Spinal cord (tissue), 10 donors: ENCODE measurements at places on chromosomes 7 and 10. TPM values are rescaled to one million over a fixed set of nuclear protein-coding genes. Genes with fewer than 3 reads are reported as not detected.

Gene ANKRD26
- polyA plus RNA-seq = 13.7 TPM

Gene TMEM225B
- polyA plus RNA-seq = 0.59 TPM

Gene IKZF1
- polyA plus RNA-seq = 2.9 TPM

GRCh38 chr7:23293500-23294073, 5.6 kb upstream of the MALSU1 start:
- no peak overlapping the region for H3K27ac ChIP-seq
- no peaks in the 10 kb centered on the region for H3K27me3 ChIP-seq
- H3K4me3 ChIP-seq = no peak overlapping the region

- peaks cover 5% of the 10 kb centered on the region for H3K36me3 ChIP-seq
- H3K4me3 ChIP-seq = no peak overlapping the region
Measured at GRCh38 chr7:103065667-103066066, 8.9 kb downstream of the FBXL13 start.

DNA sequence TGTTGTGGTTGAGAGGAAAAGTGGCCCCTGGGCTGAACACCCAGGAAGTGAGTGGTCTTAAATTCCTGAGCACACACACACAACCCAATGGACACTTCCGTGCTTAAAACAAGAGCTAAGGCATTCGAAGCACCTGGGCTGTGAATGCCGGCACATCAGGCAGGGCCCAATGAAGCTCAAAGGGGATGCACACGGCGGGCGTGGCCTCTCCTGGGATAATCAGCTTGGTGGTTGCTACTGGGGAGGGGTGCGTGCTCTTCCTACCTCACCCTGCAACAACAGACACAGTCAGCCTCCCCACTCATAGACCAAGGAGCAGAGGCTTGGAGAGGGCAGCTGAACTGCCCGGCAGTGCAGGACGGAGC, 115.0 kb upstream of the TCERG1L start:
- no peaks in the 10 kb centered on the region for H3K36me3 ChIP-seq
- H3K4me3 ChIP-seq = no peak overlapping the region
- no peak for DNase-seq
- peaks cover 30% of the 10 kb centered on the region for H3K4me1 ChIP-seq
- H3K27ac ChIP-seq = no peak overlapping the region

GRCh38 chr10:53379956-53380355, 607.4 kb upstream of the MBL2 start:
- no peak overlapping the region for H3K4me3 ChIP-seq
- H3K36me3 ChIP-seq = no peaks in the 10 kb centered on the region
- H3K27ac ChIP-seq = no peak overlapping the region
- no peaks in the 10 kb centered on the region for H3K4me1 ChIP-seq
- no peaks in the 10 kb centered on the region for H3K27me3 ChIP-seq

GRCh38 chr10:21372651-21373410, 152.7 kb downstream of the SKIDA1 start:
- peaks cover 7% of the 10 kb centered on the region for H3K4me1 ChIP-seq
- H3K36me3 ChIP-seq = no peaks in the 10 kb centered on the region
- DNase-seq = peak; percentile 79
- no peak overlapping the region for H3K4me3 ChIP-seq
- H3K27me3 ChIP-seq = no peaks in the 10 kb centered on the region

GRCh38 chr10:29861811-29862505, 197.4 kb downstream of the JCAD start:
- DNase-seq = no peak
- no peaks in the 10 kb centered on the region for H3K36me3 ChIP-seq
- no peak overlapping the region for H3K27ac ChIP-seq
- no peaks in the 10 kb centered on the region for H3K27me3 ChIP-seq
- H3K4me1 ChIP-seq = peaks cover 6% of the 10 kb centered on the region

DNA sequence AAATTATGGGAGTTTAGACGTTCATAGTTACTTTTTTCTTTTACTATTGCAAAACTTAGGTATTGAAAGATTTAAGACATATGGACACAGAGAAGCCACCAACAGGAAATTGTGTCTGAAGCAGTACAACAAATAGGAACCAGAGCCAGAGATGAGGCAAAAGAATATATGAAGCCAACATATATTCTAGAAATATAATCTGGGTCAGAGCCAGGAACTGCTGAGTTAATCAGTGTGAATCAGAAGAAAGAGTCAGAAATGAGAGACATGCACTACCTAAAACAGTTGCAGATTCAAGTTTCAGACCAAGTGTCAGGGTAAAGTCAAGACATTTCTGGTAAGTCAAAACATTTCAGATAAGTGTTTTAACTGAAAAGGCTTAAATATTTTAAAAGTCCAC, 67.7 kb downstream of the DGKB start:
- H3K36me3 ChIP-seq = no peaks in the 10 kb centered on the region
- no peak overlapping the region for H3K27ac ChIP-seq
- no peaks in the 10 kb centered on the region for H3K27me3 ChIP-seq
- no peaks in the 10 kb centered on the region for H3K4me1 ChIP-seq
- H3K4me3 ChIP-seq = no peak overlapping the region
- no peak for DNase-seq

DNA sequence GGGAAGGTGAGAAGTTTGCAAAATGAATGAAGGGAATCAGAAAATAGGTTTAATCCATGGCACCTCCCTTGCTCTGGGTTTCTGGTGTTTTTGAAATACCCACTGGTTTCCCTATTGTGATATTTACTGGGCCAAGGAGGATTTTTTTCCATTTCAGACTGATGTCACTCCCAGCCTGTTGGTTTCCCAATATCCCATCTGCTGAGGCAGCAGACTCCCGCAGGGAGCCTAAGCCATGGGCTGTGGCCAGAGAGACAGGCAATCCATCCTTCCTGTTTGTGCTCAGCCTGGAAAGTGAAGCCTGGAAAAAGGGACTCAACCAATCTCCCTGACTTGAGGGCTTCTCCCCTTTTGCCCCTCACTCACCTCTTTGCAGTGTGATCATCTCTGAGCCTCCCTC, 22.8 kb downstream of the FAM107B start:
- no peaks in the 10 kb centered on the region for H3K27me3 ChIP-seq
- H3K4me3 ChIP-seq = no peak overlapping the region
- H3K36me3 ChIP-seq = no peaks in the 10 kb centered on the region
- no peak overlapping the region for H3K27ac ChIP-seq
- H3K4me1 ChIP-seq = peaks cover 30% of the 10 kb centered on the region

DNA sequence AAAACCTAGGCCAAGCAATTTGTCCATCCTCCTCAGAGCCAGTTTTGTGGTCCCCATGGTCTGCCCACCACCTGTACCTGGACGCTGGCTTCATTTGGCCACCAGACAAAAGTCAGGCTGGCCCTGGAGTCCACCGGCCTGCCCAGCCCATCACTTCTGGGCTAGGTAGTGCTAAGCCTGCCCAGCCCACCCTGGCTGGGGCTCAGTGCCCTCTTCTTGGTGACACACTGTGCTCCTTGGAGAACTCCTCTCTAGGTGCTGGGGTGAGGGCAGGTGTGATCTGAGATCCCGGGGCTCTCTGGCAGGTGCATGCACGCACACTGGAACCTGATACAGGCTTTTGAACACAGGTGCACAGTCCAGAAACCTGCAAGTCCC, 1.1 kb downstream of the AIFM2 start:
- H3K27ac ChIP-seq = no peak overlapping the region
- no peaks in the 10 kb centered on the region for H3K36me3 ChIP-seq
- H3K27me3 ChIP-seq = peaks cover 5% of the 10 kb centered on the region
- no peak overlapping the region for H3K4me3 ChIP-seq
- DNase-seq = no peak

DNA sequence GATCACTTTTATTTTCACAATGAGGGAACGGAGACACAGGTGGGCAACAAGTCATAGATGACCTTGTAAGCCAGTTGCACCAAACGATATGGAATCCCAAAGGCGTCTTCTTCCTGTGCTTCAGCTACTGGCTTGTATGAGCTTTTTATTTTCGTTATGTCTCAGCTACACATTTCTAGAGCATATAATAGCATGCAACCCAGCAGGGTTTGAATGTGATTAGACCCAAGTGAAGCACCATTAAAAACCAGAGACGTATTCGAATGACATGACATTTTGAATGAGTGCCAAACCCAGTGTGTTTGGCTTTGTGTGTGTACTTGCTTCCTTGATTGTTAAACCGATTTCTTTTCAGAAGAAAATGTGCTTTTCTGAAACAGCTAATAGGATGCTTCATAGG, 963.2 kb upstream of the CELF2 start:
- H3K27me3 ChIP-seq = no peaks in the 10 kb centered on the region
- H3K36me3 ChIP-seq = no peaks in the 10 kb centered on the region
- no peak overlapping the region for H3K27ac ChIP-seq
- no peak overlapping the region for H3K4me3 ChIP-seq
- H3K4me1 ChIP-seq = no peaks in the 10 kb centered on the region
- DNase-seq = peak; percentile 39

DNA sequence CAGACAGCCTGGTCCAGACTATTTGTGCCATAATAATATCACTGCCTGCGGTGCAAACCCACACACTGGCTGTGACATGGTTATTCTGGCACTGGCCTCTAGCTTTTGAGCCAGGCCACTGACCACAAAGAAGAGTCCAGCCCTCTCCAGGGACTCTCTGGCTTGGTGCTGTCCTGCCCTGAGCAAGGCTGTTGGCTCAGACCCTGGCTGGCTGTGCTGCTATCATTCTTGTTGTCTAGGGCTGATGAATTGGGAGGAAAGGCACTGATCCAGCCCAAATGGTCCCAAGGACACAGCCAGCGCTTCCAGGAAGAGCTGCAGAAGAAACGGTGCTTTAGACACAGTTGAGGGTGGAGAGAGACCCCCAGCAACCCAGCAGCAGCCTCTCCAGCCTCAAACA, 80.8 kb downstream of the TMEM130 start:
- H3K27me3 ChIP-seq = peaks cover 3% of the 10 kb centered on the region
- no peak overlapping the region for H3K4me3 ChIP-seq
- no peaks in the 10 kb centered on the region for H3K36me3 ChIP-seq
- DNase-seq = no peak
- H3K4me1 ChIP-seq = peaks cover 17% of the 10 kb centered on the region
